ENCODE measurements at places on chromosomes 1 and 21.

GRCh38 chr1:205287076-205287475 is 34.5 kb downstream of the NUAK2 start:
- DNase-seq = no peak

DNA sequence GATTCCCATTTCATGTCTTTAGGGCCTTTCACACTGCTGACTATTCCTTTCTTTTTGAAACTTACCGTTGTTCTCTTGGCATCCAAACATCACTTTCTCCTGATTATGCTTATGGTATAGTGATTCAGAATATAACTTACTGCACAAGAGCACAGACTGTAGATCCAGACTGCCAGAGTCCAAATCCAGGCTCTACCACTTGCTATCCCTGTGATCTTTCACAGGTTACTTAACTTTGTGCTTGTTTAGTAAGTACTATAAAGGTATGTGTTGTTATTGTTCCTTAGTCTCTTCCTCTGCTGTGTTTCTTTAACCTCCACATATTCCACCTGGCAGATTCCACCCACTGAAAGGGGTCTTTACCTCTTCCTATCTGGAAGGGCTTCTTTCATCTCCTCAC is 8.4 kb downstream of the SCMH1 start:
- no peak for DNase-seq

DNA sequence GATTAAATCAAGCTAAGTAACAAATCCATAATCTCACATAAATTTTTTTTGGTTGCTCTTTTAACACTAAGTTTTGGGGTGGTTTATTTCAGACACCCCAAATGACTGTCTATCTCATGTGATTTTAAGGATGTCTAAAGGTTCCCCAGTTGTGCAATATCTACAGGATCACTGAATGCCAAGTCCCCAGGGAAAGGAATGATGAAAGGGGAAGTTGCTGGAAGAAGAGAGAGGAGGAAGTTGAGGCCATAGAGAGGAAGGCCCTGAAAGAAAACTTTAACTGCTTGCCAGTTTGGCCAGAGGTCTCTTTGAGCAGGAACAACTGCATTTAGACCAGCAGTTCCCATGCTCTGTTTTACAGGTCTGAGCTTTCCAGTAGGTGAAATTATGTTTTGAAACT is 27.5 kb upstream of the SLC19A2 start:
- DNase-seq = no peak

DNA sequence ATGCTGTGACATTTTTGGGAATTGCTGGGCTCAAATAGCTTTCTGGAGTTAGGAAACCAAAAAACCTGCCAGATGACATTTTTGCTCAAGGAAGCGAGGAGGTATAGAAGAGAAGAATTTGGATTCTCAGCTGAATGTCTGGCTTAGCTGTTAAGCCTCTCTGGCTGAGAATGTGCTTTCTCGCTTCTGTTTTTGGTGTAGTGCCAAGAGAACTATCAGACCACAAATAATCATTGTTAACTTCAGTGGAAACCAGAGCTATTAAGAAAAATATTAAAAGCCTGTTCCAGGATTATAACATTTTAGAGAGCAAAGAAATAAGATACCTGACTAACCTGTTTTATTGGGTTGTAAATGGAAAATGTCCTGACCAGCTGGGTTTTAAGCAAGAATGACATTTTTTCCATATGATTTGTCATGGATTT is 39.5 kb upstream of the DIPK1A start:
- no peak for DNase-seq

DNA sequence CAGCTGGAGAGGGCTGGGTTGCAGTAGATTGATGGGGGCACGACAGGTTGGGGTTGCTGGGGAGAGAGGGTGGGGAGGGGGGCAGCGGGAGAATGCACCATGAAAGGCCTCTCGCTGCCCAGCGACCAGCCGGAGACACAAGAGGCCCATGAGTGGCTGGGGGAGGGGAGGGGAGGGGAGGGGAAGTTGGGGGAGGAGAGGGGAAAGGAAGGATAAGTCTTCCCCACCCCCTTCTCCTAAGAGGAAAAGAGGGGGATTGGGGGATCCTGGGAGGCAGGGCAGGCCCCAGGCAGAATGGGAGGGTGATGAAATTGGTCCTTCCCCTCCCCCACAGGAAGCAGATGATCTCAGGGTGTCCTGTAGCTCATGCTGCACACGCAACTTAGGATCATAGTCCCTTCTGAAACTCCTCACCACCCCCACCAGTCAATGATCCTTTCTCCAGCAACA is 45.7 kb downstream of the PAX7 start:
- no peak for DNase-seq

All from dorsolateral prefrontal cortex (tissue), 122 donors.